Testis (tissue), 5 donors: ENCODE measurements at places on chromosomes 2 and 18.

GRCh38 chr2:17627434-17627833, 86.9 kb downstream of the VSNL1 start:
- H3K27ac ChIP-seq, result no peak overlapping the region
- no peak for DNase-seq
- H3K4me1 ChIP-seq, result no peaks in the 10 kb centered on the region

- no peak for DNase-seq
- H3K27ac ChIP-seq, result no peak overlapping the region
- H3K4me3 ChIP-seq, result no peak overlapping the region
- no peaks in the 10 kb centered on the region for H3K4me1 ChIP-seq
- no peaks in the 10 kb centered on the region for H3K27me3 ChIP-seq
- H3K36me3 ChIP-seq, result no peaks in the 10 kb centered on the region
These were observed 10.8 kb upstream of the TAF4B start for GRCh38 chr18:26215247-26215970.

DNA sequence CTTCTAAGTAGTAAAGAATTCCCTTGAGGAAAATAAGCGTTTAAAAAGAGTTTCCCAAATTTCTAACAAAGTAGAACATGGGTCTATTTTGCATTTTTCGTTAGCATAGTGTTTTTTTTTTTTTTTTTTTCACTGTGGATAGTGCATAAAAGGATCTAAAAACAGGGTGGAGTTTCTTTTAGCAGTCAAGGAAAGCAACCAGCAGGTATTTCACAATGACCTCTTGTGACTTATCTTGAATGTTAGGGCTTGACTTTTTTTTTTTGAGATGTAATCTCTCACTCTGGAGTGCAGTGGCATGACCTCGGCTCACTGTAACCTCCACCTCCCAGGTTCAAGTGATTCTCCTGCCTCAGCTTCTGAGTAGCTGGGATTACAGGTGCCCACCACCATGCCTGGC, 14.9 kb upstream of the DGKD start:
- H3K4me1 ChIP-seq, result no peaks in the 10 kb centered on the region
- DNase-seq, result no peak
- H3K4me3 ChIP-seq, result no peak overlapping the region
- no peak overlapping the region for H3K27ac ChIP-seq
- no peaks in the 10 kb centered on the region for H3K27me3 ChIP-seq

DNA sequence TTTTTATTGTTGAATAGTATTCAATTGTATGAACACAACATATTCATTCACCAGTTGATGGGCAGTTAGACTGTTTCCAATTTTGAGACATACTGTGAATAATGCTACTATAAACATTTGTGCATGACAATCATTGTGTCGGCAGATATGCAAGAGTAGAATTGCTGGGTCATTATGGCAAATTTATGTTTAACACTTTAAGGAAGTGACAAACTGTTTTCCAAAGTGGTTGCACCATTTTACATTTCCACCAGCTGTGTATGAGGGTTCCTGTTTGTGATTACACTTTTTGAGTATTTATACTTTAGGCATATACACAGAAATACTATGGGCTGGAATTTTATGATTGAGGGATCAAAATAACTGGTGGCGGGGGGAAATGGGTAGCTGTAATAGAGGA, 61.2 kb downstream of the MAP4K3 start:
- H3K4me1 ChIP-seq, result peaks cover 21% of the 10 kb centered on the region
- H3K27ac ChIP-seq, result no peak overlapping the region
- no peaks in the 10 kb centered on the region for H3K27me3 ChIP-seq
- no peaks in the 10 kb centered on the region for H3K36me3 ChIP-seq

DNA sequence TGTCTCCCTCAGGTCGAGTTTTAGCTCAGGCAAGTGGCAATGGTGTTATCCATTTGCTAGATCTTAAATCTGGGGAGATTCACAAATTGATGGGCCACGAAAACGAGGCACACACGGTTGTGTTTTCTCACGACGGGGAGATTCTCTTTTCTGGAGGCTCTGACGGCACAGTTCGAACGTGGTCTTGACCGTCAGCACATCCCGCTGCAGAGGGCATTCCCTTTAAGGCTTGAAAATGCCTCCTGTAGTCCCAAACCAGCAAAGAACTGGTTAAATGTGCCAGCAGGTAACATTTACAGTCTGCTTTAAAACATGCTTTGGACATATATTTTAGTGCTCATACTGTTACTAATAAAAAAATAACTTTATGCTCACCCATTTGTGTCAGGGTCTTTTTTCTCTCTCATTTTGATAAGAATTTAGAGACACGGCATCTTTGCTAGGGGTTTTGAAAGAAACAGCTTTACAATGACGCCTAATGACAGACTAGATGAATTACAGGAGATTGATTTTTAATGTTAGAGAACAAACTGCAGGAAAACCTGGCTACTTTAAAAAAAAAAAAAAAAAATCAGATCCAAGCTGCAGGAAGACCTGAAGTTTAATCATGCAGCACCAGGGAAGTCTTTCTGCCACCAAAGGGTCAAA, 602 bp upstream of the VWC2L start:
- H3K4me1 ChIP-seq, result no peaks in the 10 kb centered on the region
- H3K27ac ChIP-seq, result no peak overlapping the region
- H3K4me3 ChIP-seq, result no peak overlapping the region
- no peaks in the 10 kb centered on the region for H3K27me3 ChIP-seq
- DNase-seq, result no peak
- H3K36me3 ChIP-seq, result no peaks in the 10 kb centered on the region
